ENCODE measurements at places on chromosomes 1 and 21.
A peak's percentile ranks its signal among the peaks of the same experiment; 100 is the strongest.

DNA sequence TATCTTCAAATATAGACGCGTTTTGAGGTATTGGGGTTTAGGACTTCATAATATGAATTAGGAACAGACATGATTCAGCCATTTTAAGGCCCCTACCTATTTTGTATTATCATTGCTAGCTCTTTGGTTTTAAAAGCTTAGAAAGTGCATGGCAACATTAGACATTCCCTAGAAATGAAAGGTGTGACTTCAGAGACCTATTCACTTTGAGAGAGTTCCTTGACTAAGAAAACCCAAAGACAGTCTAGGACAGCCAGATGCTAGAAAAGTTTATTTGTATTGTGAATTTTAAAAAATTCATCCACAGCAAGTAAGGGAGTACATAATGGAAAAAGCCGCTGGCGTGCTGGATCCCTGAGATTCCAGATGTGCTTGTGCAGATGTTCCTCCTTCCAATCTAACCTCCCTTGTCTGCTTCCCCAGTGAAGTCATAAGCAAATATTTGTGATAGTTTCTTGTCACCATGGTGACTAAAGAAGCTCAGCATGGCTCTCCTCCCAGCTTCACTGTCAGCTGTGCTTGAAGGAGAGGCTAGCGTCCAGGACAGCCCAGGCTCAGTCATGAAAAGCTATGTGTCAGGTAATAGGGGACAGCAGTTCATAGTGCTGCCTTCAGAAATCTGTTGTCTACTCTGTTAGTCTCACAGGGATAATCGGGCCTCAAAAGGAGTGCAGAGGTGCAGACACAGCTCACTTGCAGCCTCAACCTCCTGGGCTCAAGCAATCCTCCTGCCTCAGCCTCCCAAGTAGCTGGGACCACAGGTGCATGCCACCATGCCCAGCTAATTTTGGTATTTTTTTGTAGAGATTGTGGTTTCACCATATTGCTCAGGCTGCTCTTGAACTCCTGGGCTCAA lies 34.8 kb downstream of the KPNA6 start:
- no peak for DNase-seq

DNA sequence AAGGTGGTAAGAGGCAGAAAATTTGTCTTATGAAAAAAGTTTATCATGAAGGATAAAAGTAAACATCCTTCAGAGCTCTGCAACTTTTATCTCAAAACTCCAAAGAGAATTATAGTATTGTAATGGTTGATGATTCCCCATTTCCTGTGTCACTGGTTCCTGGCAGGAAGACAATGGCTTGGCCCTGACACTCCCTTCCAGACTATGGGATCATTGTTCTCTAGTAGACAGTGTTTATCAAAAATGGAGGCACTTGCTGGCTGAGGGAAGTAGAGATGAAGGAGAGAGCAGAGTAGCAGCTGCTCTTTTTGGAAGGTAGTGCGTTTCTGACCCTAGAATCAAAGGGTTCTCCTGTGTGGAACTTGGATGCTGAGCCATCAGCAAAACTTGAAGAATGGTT lies 145.9 kb upstream of the ATP1B1 start:
- DNase-seq, result peak; percentile 29

- DNase-seq, result no peak
Observed at GRCh38 chr1:107964336-107965109, 457 bp downstream of the VAV3 start.

DNA sequence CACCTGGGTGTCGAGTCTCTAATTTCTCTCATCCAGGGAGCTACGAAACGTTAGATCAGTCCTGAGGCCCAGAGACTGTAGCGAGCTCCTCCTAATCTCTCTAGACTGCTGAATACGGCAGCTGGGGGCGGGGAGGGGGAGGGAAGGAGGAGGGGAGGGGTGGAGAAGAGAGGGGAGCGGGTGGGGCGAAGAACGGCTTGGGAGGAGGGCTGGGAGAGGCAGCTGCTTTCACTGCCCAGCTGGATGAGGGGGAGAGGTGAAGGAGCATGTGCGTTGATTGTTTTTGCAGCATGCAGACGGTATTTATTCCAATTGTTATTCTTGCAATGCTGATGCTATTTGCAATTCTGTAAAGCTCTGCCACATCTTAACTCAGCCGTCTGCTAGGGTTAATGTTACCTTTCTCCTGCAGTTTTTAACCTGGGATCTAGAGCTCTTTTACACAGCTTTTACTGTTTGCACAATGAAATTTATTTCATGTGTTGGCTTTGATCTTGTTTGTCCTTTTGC lies 790 bp downstream of the DNAJC6 start:
- no peak for DNase-seq

GRCh38 chr1:90850181-90850897 lies 133.2 kb upstream of the BARHL2 start:
- no peak for DNase-seq

GRCh38 chr1:208349694-208350330 lies 105.6 kb upstream of the PLXNA2 start:
- DNase-seq, result no peak

DNA sequence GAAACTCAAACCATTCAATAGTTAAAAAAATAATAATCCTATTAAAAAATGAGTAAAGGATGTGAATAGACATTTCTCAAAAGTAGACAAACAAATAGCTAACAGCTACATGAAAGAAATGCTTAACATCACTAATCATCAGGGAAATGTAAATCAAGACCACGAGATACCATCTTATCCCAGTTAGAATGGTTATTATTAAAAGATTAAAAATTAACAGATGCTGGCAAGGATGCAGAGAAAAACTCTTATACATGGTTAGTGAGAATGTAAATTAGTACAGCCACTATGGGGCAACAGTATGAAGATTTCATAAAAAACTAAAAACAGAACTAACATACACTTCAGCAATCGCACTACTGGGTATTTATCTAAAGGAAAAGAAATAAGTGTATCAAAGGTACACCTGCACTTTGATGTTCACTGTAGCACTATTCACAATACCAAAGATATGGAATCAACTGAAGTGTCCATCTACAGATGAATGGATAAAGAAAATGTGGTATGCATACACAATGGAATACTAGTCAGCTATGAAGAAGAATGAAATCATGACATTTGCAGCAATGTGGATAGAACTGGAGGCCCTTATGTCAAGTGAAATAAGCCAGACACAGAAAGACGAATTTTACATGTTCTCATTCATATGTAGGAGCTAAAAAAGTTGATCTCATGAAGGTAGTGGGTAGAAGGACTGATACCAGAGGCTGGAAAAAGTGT lies 117.9 kb downstream of the ACBD6 start:
- DNase-seq, result no peak

DNA sequence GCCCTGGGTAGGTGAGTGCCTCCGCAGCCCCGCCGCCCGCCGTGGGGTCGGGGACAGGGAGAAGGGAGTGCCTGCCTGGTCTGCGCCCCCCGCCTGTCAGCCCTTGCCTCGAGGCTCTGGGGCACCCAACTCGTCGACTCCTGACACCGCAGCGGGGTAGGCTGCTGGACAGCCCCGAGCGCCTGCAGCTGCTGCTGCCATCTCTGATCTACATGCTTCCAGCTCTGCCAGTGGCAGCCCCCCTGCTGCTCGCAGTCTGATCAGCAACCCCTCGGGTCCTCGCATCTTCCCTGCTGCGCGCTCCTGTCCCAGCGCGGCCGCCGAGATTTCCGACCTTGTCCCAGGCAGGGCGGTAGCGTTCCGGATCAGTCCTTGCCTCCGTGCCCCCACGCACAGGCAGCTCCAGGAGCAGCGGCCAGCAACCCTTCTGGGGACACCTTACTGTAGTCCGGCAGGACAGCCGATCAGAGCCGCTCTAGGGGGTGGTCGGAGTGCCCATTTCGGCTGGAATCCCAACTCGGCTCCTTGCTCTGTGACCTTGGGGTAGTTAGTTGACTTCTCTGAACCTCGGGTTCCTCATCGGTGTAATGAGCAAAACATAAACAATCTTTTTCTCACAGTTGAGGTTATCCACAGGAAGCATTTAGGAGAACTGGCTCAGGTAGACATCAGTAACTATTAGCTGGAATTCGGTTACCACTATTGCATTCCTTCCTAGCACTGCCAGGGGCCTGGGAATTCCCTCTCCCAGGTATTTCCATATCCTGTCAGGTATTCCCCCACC lies 540 bp downstream of the BCAN start:
- DNase-seq, result no peak

GRCh38 chr1:24970926-24971875 lies 41.1 kb upstream of the RUNX3 start:
- no peak for DNase-seq

GRCh38 chr1:118842452-118843201 lies 145.5 kb downstream of the TBX15 start:
- DNase-seq, result no peak

- DNase-seq, result no peak
Observed at GRCh38 chr1:31753707-31754349, 10.3 kb downstream of the ADGRB2 start.

DNA sequence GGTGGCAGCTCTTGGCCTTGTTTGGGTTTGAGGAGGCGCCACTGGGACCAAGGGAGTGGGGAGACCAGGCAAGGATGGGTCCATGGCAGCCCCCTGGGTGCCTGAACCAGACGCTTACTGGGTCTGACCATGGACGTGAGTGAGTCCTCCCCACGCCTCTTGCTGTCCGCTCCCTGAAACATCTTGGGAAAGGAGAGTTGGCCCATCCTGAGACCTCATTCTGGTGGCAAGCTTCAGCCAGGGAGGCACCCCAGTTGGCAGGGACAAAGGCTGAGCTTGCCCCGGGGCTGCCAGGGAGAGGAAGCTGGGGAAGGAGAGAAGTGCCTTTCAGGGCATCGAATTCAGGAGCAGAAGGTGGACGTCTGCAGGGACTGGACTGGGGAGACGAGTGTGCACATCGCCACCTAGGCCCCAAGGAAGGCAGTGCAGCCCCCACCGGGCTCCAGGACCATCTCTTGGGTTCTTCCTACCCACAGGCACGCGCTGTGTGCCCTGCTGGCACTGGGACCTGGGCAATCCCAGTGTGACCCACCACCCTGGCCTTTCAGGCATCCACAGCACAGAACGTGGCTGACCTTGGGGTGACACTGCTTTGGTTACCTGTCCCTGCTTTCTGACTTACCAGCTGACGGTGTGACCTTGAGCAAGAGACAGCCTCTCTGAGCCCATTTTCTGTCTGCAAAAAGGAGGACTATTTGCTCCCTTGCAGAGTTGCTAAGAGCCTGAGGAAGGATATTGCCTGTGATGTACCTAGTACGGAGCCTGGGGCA lies 132.9 kb upstream of the WNT4 start:
- DNase-seq, result peak; percentile 46

- no peak for DNase-seq
Observed at GRCh38 chr21:16587681-16588375, 858.0 kb downstream of the USP25 start.

GRCh38 chr1:5577255-5578040 lies 414.8 kb downstream of the NPHP4 start:
- no peak for DNase-seq

GRCh38 chr1:205045146-205045545 lies 2.1 kb downstream of the CNTN2 start:
- DNase-seq, result no peak

- DNase-seq, result no peak
Observed at GRCh38 chr1:221714227-221715152, 27.4 kb downstream of the DUSP10 start.

DNA sequence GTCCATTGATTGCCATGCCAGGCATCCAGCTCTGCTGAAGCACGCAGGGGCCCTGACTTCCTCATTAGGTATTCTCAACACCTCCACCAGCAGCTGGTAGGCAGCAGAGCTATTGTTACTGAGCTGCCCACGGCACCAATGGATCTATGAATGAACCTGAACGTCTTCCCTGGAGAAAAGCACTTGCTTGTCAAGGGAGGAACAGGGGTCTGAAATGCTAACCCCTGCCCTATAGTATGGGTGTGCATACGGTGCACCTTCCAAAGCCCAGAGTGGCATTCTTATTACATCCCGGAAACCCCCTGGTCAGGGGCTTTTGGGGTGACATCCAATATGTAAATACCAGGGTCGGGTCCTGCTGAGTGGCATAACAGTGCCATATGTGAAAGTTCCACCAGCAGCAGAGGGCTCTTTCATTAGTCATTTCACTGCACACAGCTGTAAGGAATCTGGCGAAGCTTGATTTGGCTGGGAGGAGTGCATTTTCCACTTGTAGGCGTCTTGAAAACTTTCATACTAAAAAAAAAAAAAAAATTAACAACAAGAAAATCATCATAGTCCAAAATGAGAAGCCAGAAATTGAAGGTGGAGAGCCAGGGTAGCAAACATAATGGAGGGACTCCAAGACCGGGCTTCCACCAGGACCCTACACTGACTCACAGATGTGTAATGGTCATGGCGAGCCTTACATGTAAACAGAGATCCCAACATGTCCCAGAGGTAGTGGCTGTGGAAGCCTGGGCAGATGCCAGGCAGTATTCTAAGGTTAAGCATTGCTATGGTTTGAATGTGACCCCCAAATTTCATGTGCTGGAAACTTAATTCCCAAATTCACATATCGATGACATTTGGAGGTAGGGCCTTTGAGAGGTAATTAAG lies 58.8 kb upstream of the PRDX6 start:
- no peak for DNase-seq

- peak; percentile 49 for DNase-seq
Observed at GRCh38 chr21:35796844-35797243, 263.5 kb downstream of the SETD4 start.

DNA sequence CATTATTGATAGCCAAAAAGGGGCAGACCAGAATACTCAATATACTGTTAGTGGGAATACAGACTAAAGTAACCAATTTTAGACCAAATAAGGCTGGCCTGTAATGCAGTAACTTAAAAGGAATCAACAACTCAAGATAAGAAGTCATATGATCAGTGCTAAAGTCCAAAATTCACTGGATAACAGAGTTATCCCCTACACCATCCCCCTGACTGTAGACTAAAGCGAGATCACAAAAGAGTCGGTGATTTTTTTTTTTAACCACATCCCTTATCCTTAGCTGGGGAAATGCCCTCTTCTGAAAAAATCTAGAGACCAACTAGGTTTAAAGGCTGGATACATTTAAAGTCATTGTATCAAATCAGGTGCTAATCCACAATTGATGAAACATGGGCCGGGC lies 7.7 kb downstream of the UBR4 start:
- no peak for DNase-seq

DNA sequence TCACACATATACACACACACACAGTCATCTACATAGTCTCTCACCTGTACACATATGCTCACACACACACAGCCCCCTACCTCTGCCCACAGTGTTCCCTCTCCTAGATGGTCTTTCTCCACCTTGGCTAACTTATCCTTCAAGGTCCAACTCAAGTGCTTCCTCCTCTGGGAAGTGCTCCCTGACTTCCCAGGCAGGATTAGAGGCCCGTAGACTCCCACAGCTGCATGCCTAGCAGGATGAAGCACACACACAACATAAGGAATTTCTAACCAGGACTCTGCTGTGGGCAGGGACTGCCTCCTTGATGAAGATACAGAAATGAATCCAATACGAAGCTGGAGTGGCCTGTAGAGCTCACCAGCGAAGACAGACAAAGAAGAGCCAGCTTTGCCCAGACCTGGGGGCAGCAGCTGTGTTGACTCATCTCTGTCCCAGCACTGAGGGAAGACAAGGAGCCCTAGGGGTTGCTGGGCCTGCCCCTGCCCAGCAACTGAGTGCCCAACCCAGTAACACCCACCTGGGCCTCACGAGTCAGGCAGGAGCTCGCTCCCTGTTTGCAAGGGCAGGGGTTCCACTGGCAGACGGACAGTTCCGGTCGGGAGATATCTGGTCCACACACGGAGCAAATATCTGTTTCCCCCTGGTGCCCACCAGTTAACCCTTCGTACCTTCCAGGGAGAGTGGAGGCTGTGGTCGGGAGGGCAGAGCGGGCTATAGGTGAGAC lies 100.8 kb downstream of the DMRTB1 start:
- DNase-seq, result no peak

All from COLO829 (cell line).